ELF-1 (cell line): ENCODE measurements at places on chromosomes 6 and 20.

GRCh38 chr6:2714111-2714895 lies 36.4 kb downstream of the MYLK4 start:
- peak; percentile 21 for DNase-seq

DNA sequence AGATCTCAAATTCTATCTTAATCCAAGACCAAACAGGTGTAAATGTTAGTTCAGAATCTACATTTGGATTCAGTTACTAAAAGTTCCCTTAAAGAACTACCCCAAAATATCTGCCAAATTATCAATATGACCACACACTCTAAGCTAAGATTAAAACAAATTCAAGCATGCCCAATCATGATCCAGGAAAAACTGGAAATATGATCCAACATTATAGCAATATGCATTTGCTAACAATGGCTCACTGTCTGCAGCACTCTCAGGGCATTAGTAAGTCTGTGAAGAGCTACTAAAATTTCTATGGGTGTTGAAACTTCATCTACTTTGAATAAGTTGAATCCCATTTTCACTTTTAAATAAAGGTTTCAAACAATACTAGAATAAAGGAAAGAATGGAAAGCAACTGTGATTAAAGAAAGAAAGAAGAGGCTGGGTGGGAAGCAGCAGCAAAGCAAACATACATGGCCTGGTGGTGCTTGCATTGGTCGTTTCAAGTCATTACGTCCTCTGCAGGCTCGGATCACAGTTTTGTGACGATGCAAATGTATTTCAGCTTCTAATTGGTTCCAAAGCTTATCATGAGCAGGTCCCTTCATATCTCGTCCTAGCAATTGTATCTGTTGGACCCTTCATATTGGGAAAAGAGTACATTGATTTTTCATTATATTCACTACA lies 29.2 kb downstream of the GOPC start:
- DNase-seq, result no peak

GRCh38 chr6:14089224-14089623 lies 28.3 kb upstream of the CD83 start:
- DNase-seq, result no peak

DNA sequence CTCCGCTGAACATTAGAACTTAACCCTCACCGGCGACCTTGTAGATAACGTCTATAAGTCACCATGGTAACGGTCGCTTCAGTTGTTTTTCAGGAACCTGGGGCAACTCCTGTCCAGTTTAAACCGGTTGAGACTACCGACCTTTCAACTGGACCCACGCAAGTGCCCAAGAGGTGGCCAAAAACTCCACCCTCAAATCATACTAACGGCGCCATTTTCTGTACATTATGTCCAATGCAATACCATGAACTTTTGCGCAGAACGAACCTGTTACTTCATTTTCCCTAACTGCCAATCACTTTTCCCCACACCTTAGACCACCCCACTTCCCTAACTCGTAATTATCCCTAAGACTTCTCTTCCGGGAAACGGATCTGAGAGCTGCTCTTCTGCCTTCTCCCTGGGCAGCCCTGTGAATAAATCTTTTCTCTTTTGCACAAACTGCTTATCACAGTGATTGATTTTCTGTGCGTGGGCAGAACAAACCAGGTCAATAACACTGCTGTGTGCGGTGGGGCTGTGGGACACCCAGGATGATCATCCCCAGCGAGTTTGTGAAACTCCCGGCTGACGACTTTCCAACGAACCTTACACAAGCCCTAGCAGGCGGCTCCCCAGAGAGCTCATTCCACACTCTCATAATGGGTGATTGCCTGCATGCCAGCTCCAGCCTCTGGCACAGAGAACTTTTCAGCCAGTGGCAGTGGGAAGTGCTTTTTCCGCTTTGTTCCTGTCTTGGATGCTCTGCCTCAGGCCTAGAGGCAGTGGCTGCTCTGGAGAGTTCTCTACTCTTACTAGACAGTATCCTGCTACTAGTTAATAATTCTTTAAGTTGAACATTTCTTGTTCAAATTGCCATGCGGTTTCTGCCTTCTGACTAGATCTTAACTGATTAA lies 28.6 kb downstream of the GPX5 start:
- DNase-seq, result peak; percentile 20

- DNase-seq, result no peak
Measured at GRCh38 chr6:52526634-52527033, 50.2 kb downstream of the TRAM2 start.

DNA sequence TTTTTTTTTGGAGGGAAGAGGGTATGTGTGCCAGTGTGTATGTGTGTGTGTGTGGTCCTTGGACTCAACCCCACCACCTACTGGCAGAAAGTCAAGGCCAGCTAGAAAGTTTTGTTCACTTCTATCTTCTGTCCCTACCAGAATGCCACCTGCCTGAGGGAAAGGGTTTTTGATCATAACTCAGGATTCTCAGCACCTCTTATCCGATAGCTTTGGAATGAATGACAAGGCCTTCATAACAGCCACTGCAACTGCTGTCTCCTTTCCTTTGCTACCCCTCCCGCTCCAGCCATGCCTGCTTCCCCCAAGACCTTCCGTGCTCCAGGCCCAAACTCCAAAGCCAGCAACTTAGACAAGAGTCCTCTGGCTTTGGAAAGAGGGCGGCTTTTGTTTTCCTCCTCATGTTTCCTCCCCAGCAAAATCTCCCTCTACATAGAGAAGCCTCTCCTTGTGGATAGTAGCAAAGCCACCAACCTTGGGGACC lies 18.7 kb downstream of the BTN3A1 start:
- peak; percentile 42 for DNase-seq

- DNase-seq, result no peak
Measured at GRCh38 chr20:15889061-15889460, 684.2 kb downstream of the KIF16B start.

GRCh38 chr20:44471481-44471882 lies 4.2 kb upstream of the TTPAL start:
- DNase-seq, result peak; percentile 18

DNA sequence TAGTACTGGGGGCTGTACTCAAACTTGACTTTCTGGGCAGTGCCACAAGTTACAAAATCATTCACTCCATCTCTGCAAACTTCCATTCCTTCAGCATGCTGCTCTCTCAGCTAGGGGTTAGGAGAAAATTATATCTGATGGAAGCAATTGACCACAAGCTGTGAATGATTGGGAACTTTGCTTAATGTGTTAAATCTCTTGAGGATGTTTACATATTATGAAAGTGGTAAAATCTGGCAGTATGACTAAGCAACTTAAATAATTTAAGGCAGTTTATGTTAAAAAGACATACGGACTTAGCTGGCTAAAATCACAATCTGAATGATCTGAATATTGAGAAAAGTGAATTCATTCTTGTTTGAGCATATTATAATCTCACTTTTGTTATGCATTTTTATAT lies 415.0 kb downstream of the PHF3 start:
- DNase-seq, result no peak

- no peak for DNase-seq
Measured at GRCh38 chr6:169791721-169792131, 40.3 kb downstream of the ERMARD start.

- DNase-seq, result no peak
Measured at GRCh38 chr6:151544453-151544852, 50.6 kb downstream of the CCDC170 start.

DNA sequence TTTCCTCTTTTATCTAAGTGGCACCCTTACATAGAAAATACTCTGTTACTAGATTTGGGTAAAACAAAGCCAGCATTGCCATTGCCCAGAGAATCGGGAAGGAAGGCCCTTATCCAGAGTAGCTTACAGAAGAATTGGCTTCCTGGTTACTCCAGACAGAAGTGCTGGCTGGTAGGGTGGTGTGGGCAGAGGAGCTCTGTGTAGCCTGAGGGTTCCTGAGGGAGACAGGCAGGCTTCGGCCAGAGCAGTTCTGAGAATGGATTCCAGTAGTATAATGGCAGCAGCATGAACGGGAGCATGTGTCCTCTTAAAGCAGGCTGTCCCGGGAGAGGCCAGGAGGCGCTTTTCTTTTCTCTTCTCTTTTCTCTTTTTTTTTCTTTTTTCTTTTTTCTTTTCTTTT lies 11.9 kb downstream of the CUL9 start:
- DNase-seq, result peak; percentile 69

GRCh38 chr6:167962711-167963110 lies 34.8 kb upstream of the KIF25 start:
- DNase-seq, result no peak

DNA sequence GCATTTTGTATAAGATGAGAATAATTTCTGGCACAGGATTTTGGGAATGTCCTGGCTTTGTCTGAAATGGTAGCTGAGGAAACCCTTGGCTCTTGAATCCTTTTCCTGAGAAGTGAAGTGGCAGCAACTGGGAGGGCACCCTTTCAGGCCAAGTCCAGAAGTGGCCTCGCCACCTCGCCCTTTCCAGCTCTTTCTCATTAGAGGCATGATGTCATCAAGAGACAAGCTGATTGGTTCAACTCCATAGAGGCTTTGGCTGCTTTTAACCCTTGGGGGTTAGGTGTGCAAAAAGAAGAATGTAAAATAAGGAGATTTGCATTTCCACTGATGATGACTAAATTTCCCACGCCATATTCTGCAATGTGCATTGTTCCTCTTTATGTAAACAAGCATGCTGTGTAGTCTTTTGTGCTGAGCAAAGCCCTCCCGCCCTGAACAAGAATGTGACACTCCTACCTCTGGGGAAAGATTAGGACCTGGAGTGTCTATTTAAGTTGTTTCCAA lies 116.5 kb downstream of the TCP11 start:
- peak; percentile 76 for DNase-seq

- DNase-seq, result no peak
Measured at GRCh38 chr6:24861934-24862333, 63.2 kb upstream of the ARMH2 start.

DNA sequence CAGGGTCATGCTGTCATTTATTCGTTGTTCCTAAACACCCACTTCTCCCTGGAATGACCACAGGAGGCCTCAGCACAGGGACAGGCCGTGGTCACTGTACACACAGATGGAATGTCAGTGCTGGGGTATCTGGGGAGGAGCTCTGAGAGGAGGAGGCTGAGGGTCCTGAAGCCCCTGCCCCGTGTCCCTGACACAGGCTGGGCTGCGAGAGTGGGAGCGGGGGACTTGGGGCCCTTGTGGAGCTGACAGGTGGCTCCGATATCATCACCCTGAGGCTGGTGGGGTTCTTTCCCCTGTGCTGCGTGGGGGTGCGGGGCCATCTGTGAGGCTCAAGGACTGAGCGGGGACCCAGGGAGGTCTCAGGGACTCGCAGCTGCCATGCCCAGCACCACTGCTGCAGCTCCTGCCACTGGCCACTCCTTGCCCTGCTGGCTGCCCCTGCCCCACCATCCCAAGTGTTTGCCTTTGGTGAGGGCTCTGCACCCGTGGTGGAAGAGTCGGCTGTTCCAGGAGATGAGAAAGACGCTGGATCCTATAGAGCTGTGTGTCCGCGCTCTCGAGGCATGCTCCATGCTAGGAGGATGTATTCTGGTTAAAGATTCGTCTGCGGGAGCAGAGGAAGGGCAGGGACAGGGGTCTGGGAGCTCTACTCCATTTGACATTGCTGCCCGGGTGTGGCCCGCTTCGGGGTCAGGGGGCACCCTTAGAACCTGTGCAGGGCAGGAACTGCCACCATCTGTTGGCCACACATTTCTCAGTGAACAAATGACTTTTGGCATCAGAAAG lies 18.9 kb downstream of the NPEPL1 start:
- no peak for DNase-seq

DNA sequence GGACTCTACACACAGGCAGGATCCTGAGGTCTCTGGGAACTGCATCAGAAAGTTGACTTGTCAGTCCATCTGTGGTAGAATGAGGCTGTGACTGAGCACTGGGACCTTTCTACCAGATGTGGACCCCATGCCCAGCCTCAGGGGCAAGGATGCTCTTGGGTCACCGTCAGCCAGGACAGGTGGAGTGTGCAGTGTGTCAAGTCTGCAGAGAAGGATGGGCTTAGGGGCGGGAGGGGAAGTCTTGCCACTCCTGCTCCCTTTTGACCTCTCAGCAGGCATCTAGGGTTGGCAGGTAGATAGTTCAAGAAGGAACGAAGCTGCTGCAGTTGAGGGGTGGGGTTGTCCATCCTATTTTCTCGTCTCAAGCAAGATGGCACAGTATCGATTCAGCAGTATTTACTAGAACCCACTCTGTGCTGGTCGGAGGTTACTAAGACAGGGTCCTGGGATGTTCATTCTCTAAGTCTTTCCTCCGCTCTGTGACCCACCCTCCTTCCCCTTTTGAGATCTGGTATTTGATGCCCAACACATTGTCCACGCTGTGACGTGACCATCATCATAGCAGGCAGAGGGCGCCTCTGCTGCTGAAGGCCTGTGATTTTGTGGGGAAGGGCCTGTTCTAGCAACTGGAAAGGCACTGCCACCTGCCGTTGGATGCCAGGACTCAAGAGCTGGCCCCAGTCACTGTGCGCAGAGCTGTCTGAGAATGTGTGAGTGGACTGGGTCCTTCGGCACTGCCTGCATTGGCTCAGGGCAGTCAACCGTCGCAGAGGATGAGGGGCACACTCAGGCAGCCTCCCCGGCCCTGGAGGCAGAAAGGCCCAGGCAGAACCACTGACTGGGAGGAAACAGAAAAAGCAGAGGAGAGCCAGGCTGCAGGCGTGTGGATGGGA lies 23.2 kb downstream of the RBCK1 start:
- peak; percentile 78 for DNase-seq

DNA sequence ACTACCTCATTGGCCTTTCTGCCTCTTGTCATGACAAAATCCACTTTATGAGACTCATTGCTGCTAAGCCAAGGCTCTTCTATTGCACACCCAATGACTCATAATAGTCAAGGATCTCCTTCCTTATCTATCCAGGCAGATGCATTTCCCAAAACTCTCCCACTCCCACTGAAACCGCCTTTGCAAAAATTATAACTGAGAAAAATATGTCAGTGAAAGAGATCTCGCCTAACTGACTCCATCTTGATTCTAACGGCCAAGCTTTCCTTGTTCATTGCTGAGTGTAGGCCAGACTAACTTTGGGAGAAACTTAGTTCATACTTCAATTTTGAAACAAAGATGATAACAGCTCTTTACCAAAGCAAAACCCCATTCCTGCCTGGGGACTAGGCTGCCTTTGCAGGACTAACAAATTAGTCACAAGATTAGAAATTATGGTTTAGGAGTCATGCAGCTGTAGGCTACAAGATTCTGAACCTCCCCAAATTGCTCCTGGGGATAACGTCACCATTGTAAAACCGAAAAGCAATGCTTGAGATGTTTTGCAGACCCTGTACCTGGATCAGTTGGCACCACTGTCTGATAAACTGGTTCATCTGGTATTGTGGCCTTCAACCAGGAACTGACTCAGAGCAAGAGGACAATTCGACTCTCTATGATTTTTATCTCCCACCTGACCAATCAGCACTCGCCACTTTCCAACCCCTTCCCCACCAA lies 47.1 kb downstream of the HAO1 start:
- DNase-seq, result no peak
